ENCODE measurements at places on chromosomes 16 and 17.

DNA sequence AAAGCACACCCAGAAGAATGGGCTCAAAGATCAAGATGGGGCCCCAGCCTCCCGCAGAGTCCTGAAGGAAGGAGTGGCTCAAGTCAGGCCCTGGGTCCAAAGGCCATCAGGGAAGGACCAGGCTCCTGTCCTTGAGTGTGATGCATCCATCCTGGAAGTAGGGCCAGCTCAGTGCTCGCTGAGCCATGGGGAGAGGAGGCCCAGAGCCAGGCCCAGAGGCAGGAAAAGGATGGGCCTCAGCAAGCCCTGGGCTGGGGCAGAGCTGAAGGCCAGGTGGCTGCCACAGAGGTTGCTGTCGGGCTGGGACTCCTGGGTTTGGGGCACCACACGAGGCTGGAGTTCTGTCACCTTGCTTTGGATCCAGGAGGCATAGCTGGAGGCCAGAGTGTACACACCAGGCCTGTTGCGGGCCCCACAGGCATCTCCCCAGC, 3.7 kb downstream of the PRSS8 start:
- no peak for DNase-seq

- no peak for DNase-seq
Observed at GRCh38 chr17:75153780-75154194, 525 bp downstream of the JPT1 start.

GRCh38 chr16:49623501-49624266, 232.2 kb downstream of the ZNF423 start:
- DNase-seq: no peak

GRCh38 chr17:30321314-30321713, 12.5 kb downstream of the TMIGD1 start:
- DNase-seq: no peak

GRCh38 chr16:68236826-68237242, 907 bp upstream of the ESRP2 start:
- DNase-seq: no peak
